Bone marrow (tissue), 2 donors: ENCODE measurements at places on chromosomes 12 and 14.

DNA sequence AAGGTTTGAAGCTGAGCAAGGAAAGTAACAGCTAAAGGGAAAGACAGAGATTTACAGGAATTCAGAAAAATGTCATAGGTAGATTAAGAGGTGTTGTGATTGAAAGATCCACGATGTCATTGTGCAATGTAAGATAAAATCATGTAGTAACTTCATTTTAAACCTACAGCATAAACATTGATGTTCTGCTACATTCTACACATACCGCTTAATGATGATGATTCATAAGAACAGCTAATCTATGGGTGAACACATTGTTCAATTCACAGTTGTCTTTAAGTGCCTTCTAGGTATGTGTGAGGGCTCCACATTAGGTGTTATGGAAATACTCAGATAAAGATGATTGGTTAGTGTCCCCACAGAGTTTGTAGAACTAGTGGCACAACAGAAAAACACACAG, 170.9 kb downstream of the GRIP1 start:
- DNase-seq = no peak

- DNase-seq = no peak
Measured at GRCh38 chr14:91858536-91859275, 8.6 kb downstream of the TC2N start.

GRCh38 chr14:54908190-54908589, 5.6 kb upstream of the GCH1 start:
- peak; percentile 59 for DNase-seq

- no peak for DNase-seq
Measured at GRCh38 chr12:49548822-49549648, 10.2 kb downstream of the KCNH3 start.

GRCh38 chr12:89528434-89528833, 2.6 kb upstream of the POC1B start:
- no peak for DNase-seq

- DNase-seq = no peak
Measured at GRCh38 chr12:5310151-5310550, 121.8 kb upstream of the NTF3 start.

DNA sequence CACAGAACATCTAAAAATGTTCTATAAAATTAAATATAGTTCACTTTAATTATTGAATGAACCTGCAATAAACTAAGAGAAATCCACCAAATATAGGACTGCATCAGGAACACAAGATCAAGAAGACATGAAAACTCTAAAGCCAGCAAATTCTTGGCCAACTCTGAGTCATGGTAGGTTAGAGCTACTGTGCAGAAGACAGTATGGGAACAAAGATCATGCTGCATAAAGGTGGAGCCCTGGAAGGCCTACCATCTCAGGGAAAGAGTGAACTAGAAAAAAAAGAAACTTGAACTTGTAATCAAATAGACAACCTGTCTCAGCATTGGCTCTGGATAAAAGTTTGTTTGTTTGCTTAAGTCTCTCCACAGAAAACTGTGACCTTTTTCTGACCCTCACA, 66.9 kb upstream of the CNOT2 start:
- no peak for DNase-seq

DNA sequence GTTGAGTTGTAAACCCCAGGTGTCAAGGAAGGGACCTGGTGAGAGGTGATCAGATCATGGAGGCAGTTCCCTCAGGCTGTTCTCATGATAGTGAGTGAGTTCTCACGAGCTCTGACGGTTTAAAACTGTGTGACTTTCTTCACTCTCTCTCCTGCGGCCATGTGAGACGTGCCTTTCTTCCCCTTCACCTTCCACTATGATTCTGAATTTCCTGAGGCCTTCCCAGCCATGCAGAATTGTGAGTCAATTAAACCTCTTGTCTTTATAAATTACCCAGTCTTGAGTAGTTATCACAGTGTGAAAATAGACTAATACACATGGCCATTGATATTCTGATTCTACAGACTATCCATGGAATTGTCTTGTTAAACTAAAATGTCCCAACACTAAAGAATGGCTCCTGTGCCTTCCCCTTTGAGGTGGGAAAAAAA, 85.6 kb downstream of the SLC2A13 start:
- no peak for DNase-seq

- no peak for DNase-seq
Measured at GRCh38 chr12:3493043-3493858, 2.2 kb downstream of the PRMT8 start.

DNA sequence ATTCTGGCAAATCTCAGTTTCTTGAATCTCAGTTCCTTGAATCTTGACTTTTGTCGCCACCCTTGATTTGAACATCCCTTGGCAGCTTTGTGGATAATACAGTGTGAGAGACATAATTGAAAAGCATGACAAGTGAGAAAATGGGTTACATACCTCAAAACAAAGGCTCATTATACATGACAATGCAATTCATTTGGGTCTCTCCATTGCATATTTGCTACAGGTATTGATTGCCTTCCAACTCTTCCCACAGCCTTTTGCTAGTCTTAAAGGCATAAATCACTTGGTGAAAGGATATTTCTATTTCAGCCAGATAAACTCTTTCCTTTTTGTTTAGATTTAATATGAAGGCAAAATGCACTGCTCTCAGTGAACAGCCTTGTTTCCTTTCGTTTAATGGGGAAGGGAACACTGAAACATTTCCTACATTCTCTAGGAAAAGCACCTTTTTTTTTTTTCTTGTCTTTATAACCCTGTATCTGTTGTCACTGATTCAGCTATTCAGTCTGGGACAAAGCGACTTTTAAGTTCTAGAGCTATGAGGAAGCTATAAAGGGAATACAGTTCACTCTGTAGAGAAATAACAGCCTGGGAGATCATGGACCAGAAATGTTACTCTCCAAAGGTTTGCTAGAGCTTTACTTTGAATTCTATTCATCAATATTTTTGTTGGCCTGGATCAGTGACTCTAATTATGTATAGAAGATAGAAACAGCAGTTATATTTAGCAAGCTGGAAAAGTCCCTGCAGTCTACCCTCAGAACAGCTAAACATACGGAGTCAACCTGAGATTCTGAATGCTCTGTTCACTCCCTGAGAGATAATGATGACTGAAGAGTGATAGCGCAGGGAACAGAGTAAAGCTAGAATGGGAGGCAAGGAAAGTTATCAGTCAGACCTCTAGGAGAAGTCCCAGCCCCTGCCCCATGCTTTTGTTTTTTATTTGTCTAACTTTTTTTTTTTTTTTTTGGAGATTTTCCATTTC, 311.4 kb downstream of the RGS6 start:
- no peak for DNase-seq

DNA sequence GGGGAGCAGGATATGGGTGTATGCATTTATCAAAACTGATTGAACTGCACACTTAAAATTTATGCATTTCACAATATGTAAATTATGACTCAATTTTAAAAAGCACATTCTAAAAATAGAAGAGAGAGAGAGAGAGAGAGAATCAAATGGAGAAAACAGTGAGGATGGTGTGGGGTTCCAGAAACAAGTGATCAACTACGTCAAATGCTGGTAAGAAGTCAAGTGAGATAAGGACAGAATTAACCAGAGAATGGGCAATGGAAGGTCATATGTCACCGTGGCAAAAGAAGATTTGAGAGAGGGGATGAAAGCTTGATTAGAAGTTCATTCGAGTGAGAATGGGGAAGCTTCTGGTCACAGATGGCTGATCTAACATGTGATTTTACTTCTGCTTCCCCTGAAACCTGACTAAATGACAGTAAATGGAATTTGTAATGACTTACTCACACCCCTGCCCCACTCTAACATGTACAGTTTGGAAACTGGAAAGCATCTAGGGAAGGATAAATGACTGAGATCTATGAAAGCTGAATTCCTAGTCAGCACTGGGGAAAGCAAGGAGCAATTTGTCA, 276.5 kb upstream of the AMIGO2 start:
- peak; percentile 86 for DNase-seq

DNA sequence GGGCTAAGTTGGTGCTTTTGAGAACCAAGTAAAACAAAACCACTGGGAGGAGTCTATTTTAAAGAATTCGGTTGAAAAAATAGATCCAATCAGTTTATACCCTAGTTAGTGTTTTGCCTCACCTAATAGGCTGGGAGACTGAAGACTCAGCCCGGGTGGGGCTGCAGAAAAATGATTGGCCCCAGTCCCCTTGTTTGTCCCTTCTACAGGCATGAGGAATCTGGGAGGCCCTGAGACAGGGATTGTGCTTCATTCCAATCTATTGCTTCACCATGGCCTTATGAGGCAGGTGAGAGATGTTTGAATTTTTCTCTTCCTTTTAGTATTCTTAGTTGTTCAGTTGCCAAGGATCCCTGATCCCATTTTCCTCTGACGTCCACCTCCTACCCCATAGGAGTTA, 1.8 kb upstream of the RAB5B start:
- no peak for DNase-seq

- DNase-seq = no peak
Measured at GRCh38 chr12:84038242-84038641, 874.4 kb downstream of the SLC6A15 start.

DNA sequence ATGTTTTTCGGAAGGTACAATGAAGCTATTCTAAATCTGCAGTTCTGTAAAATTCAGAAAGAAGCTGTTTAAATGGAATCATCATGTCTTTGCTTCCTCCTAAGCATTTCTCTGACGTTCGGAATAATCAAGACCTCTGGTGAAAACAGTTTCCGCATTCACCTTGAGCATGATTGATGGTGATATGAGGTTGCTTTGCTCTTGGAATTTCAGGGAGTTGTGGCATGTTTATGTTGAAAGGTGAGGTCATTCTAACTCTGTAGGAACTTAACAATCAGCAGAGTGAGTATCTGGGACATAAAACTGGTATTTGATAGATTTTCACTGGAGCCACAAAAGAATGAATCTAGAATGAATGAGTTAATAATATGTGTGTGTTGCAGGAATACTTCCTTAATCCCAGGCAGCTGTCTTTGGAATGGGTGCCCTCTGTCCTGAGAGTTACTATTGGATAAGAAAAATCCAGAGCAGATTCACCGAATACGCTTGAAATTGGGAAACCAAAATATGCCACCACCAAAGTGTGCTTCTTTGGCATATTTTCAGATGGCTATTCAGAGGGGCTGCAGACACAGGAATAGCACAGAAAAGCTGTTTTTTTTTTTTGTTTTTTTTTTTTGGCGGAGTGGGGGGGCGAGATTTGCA, 599.1 kb downstream of the CCER1 start:
- DNase-seq = no peak

- peak; percentile 13 for DNase-seq
Measured at GRCh38 chr14:89444044-89444443, 27.0 kb upstream of the FOXN3 start.

GRCh38 chr12:106956048-106956578, 406 bp downstream of the TMEM263 start:
- DNase-seq = no peak

GRCh38 chr12:52455821-52456220, 3.9 kb upstream of the KRT6B start:
- no peak for DNase-seq

- no peak for DNase-seq
Measured at GRCh38 chr12:68559984-68560850, 50.5 kb upstream of the RAP1B start.

- DNase-seq = no peak
Measured at GRCh38 chr12:3310271-3311026, 180.6 kb upstream of the PRMT8 start.

GRCh38 chr14:88439088-88439487, 53.6 kb downstream of the SPATA7 start:
- no peak for DNase-seq

DNA sequence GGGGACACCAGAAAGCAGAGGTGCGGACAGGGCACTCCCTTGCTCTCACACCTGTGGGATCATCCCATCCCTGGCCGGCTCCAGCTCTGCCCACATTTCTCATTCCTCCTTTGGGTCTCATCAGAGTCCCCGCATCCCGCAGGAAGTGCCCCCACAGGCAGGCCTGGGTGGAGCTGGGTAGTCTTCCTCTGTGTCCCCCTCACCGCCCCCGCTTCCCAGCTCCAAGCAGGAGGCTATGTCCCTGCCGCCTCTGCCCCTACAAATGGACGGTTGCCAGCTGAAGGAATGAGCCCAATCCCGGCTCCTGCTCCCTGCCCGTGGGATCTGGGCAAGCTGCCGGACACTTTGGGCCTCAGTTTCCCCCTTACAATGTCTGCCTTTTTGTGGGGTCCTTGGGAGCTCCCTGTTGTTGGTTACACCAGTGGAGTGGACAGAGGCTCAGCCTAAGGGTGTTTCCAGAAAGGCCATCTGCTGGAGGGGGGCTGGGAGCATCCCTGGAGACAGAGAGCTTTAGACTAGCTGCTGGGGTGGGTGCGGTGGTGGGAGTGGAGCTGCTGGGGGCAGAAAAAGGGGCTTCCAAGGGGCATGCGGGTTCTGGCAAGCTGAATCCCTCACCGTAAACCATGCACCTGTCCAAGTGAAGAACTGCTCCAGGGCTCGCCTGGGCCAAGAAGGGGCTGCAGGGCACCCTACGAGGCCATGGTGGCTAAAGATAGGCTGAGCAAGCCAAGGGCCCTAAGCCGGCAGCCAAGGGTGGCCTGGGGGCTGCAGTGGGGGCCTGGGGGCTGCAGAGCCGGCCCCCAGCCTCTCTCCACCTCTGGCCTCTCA, 7.9 kb upstream of the GPR132 start:
- DNase-seq = no peak

- no peak for DNase-seq
Measured at GRCh38 chr12:13591488-13591887, 389.9 kb downstream of the GRIN2B start.

GRCh38 chr12:109200825-109201495, 84.6 kb downstream of the ACACB start:
- DNase-seq = no peak

- no peak for DNase-seq
Measured at GRCh38 chr14:103194256-103195045, 71.2 kb downstream of the TNFAIP2 start.

DNA sequence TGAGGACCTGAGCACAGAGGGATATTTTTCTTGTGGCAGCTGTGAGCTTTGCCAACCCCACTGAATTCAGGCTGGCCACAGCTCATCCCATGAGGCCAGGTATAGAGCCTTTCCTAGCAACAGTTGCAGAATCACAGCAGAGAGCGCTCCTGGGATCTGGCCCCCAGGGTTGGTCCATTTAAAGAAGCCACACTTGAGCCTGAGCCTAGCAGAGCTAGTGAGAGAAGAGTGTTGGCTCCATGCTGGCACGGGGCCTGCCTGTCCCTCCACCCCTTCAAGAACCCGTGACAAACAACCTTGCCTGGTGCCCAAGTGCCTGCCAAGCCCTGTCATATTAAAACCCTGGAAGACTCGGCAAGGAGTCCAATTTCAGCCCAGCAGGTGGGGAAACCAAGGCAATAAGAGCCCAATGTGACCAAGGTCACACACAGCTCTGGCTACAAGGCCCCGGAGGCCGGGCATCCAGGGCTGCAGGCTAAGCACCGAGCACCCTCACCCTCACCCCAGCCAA, 91.6 kb downstream of the LRRC74A start:
- no peak for DNase-seq

DNA sequence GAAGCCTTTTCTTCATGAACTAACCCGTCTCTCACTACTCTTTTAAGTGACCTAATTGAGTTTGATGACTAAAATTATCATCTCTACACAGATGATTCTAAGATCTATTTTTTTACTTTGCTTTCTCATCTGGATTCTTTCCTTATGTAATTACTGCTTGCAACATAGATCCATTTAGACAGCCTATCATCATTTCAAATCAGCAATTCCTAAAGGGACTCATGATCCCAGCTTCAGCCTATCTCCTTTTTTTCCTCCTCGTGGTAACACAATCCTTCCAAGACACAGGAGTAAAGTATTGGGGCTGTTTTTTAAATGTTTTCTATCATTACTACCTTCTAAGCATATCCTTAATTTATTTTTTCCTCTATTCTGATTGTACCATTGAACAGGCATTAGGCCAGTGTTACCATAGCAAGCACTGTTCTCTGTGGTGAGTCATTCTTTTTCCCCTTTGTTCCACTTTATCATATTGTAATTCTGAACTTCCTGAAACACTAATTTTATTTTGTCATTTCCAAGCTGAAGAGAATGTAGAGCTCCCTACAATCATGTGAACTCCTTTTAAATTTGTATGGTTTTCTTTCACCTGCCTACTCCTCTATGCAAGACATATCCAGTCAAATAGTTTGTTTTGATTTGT, 190.4 kb upstream of the FAR2 start:
- DNase-seq = no peak
